ENCODE measurements at places on chromosomes 3 and 15.

DNA sequence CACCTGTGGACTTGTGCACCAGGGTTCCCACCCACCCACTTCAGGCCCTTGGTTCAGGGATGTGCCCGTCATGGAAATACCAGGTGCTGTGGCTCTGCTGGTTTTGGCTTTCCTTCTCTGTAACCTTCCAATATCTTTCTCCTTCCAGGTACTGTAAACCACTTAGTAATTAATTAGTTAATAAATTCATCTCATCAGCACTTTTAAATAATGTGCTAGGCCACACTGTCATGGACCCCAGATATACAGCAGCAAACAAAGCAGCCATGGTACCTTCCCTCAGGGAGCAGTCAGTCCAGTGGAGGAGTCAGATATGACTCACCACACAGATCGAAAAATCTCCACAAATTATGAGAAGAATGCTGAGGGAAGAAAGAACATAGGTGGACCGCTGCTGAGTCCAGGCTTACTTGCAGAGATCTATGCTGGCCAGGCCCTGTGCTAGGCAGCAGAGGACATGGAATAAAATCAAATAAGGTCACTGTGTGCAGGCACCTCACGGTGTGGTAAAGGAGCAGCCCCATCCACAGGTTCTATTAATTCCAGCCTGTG, 6.8 kb upstream of the GATA2 start:
- no peak for DNase-seq

- DNase-seq, result no peak
These were observed 8.0 kb downstream of the POC1A start for GRCh38 chr3:52146189-52146588.

GRCh38 chr3:85041562-85042055, 82.8 kb downstream of the CADM2 start:
- DNase-seq, result no peak

DNA sequence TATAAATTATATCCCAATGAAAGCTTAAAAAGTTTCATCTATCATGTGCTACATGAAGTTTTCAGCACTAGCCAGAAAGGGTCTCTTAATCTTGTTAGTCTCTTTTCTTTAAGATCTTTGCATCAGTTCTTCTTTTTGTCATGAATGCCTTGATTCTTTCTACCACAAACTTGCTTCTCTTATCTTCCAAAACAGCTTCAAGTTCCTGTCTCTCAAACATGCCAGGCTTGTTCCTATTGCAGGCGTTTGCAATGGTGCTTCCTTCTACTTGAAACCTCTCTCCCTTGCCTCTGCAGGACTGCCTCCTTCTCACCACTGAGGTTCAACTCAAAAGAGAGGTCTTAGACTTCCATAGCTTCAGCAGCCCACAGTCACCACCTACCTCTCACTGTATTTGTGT, 104.3 kb upstream of the FRMD4B start:
- DNase-seq, result no peak

DNA sequence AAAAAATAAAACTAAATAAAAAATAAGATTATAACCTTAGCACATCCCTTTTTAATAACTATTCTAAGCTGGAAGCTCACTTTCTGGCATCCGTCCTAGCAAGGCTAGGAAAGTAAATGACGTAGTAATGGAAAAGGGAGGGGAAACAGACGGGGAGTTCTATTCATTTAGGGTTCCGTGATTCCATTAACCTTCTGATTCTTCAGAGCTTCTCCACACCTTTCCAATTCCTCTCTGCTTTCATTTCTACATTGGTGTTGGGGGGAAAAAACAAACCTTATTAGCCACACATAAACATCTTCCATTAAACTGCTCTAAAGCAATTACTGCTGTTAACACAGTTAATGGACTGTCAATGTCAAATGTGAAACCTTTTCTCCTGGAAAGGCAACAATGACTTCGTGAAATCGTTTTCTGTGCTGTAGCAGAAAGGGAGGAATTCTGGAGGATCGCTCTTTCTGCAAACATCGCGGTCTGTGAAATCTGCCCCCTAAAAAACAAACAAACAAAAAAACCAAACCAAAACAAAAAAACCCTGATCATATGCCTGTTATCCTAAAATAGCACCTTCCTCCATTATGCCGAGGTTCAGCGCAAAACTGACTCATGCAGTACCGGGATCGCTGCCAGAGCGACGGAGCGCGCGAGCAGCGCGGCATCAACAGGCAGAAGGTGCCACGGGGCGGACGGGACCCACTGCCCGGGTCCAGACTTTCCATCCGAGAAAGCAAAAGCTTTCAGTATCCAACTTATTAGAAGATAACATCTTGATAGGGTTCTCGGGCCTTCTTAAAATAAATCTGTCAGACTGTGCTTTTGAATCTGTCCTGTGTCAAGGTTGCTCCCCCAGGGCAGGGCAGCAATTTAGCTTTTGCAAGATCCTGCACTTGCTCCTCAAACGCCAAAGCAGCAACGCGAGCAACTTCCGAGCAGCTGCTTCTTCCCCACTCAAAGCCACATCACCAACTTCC, 156.2 kb downstream of the FGF12 start:
- DNase-seq, result peak; percentile 46

DNA sequence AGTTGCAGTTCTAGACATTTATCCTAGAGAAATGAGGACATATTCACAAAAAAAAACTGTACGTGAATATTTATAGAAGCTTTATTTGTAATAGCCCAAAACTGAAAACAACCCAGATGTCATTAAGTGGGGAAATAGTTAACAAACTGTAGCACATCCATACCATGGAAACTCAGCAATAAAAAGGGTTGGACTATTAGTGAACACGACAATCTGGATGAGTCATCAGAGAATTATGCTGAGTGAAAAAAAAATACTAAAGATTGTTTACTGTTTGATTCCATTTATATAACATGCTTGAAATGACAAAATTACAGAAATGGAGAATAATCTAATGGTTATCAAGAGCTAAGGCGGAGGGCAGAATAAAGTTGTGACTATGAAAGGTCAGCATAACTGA, 59.5 kb downstream of the CPA3 start:
- no peak for DNase-seq

All from NCI-H1436 (cell line).